OCI-M1 (cell line): ENCODE measurements at places on chromosomes 4 and X.

- no peak for DNase-seq
These were observed 65.1 kb downstream of the LHFPL1 start for GRCh38 chrX:112614640-112615039.

- DNase-seq, result peak; percentile 52
These were observed 30.6 kb downstream of the PCDH19 start for GRCh38 chrX:100379388-100379986.

DNA sequence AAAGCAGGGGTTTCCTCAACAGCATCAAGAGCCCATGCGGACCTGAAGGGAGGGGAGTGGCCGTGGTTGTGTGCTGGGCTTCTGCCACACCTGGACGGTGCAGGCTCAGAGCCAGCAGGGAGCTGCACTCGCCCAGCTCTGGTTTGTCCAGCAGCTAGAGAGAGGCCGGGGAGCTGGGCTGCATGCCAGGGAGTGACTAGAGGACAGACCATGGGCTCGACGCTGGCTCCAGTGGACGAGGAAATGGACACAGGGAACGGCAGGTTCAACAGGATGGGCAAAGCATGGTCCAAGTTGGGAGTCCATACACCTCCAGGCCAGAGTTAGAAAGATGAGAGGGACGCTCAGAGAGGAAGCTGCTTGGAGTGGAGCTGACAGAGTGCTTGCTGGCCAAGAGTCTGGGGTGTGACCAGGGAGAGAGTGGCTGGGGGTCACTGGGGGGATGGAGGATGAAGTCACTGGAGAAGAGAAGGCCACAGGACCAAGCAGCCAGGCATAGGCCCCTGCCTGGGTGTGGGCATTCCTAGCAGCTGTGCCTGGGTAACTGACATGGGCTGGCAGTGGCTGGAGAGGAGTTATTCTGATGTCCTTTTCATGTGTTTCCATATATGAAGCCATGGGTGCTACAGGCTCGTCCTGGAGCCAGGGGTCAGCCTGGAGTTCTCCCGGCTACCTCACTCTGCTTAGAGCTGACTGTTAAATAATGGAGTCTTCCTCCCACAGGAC, 42.8 kb downstream of the HTT-AS start:
- DNase-seq, result no peak

- peak; percentile 15 for DNase-seq
These were observed 270.8 kb upstream of the FGF13 start for GRCh38 chrX:138982365-138982764.

- no peak for DNase-seq
These were observed 191.5 kb downstream of the SNCA start for GRCh38 chr4:89645482-89645881.
